ENCODE measurements at places on chromosomes 2 and 18. TPM values are rescaled to one million over a fixed set of nuclear protein-coding genes. Genes with fewer than 3 reads are reported as not detected.
A peak's percentile ranks its signal among the peaks of the same experiment; 100 is the strongest.

- no peak for DNase-seq
Observed at GRCh38 chr18:8288472-8289195, 320.6 kb upstream of the RAB12 start.

DNA sequence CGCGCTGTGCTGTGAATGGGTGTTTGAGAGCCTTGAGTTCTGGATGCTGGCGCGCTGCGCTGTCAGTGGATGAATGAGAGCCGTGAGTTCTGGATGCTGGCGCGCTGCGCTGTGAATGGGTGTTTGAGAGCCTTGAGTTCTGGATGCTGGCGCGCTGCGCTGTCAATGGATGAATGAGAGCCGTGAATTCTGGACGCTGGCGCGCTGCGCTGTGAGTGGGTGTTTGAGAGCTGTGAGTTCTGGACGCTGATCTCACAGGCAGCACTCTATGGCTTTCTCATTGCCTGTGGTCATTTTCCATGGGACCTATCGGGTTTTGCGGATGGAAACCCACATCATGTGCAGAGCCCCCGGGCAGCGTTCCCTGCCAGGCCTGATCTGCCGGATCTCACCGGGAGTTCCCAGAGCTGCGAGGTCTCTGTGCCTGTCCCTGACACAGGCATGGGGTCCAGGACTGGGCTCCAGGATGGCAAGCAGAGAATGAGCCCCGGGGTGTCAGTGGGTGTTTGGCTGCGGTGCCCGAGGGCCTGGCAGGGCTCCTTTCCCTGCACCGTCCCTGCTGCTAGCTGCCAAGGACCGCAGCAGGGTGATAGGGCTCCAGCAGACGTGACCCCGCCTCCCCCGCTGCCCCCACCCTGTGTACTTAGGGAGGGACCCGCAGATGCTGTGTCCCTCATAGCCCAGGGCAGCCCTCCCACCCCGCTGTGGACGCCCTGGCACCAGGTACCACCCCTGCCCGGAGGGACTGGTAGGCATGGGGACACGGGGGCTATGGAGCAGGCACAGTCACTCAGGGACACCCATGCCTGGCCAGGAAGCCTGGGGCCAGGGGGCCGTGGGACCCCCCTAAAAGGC is 9.7 kb downstream of the PDCD1 start:
- no peak for DNase-seq

- no peak for DNase-seq
Observed at GRCh38 chr18:10804126-10804525, 278.3 kb downstream of the NAPG start.

DNA sequence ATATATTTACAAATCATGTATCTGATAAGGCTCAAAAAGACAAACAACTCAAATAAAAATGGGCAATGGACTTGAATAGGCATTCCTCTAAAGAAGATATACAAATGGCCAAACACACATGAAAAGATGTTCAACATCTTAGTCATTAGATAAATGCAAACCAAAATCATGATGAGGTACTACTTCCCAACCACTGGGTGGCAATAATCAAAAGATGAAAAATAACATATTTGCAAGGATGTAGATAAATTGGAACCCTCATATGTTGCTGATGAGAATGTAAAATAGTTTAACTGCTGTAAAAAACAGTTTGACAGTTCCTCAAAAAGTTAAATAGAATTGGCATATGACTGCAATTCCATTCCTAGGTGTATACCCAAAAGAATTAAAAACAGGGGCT is 132.3 kb downstream of the TTC32 start:
- peak; percentile 48 for DNase-seq

GRCh38 chr2:31382452-31383120 is 32.0 kb downstream of the XDH start:
- peak; percentile 68 for DNase-seq

DNA sequence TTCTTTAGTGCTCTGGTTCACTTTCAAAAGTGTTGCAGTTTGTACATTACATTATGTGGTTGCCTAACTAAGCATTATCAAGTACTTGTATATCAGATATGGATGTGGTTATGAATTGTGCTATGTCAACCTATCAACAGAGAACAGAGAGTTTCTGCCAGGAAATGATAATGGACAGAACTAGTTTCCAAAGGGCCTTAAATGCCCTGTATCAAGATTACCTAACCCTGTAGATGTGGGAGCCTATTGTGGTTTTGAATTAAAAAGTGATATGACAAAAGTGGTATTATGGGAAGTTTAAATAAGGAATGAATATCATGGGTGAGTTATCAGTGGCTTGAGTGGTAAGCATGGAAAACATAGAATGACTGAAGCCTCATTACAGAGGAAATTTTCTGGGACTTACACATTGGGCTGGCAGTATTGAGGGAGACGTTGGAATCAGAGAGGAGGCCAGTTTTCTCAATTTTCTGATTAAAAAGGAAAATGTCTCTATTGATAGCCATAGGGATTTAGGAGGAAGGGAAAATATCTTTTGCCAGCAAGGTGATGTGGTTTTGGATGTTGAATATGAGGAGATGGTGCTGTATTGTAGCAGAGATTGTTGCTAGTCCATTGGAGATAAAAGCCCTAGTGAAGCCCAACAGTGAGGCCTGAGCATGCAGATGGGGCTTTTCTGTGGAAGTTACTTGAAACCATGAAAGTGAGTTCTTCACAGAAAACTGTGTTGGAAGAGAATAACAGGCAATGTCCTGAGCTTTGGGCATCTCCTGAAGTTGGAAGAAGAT is 140.7 kb downstream of the TTC27 start:
- no peak for DNase-seq

GRCh38 chr2:236888794-236889780 is 196.6 kb upstream of the COPS8 start:
- no peak for DNase-seq

Gene RGPD3
- 0.20 TPM for total RNA-seq

Gene GRB14
- total RNA-seq: not detected

DNA sequence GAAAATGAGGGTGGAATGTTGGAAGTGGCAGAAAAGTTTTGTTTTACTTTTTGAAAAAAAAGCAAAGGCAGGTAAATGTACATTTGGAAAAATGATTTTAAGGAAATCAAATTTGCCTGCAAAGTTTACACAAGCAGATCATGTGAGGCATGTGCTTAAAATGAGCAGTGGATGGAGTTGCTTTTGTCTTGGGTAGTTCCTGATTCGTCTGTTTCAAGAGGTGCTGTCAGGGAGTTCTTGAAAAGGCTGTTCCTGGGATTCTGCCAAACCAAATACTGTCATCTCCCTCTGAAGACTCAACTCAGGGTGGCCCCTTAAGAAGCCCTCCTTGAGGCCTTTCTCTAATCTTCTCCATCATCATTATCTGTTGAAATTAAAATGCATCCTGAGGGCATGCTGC is 59.0 kb downstream of the TACR1 start:
- peak; percentile 18 for DNase-seq

DNA sequence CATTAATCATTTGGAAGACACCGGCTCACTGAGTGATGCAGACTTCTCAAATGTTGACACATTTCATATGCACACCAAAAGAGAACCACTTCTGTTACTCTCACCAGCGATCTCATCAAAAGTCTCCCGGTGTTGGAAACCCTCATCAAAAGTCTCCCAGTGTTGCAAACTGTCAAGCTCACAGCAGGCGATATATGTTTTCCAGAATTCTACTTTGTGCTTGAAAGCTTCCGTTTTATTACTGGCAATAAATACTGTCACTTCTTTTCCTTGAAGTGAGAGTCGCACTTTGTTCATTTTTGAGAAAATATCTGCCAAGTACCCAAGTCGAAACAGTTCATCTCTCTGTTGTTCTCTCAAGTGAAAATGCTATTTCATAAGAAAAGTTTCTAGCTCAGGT is 20.5 kb downstream of the MLPH start:
- DNase-seq: no peak

Gene SCYGR1
- not detected for total RNA-seq

GRCh38 chr2:163878718-163879117 is 142.9 kb upstream of the FIGN start:
- DNase-seq: peak; percentile 13

DNA sequence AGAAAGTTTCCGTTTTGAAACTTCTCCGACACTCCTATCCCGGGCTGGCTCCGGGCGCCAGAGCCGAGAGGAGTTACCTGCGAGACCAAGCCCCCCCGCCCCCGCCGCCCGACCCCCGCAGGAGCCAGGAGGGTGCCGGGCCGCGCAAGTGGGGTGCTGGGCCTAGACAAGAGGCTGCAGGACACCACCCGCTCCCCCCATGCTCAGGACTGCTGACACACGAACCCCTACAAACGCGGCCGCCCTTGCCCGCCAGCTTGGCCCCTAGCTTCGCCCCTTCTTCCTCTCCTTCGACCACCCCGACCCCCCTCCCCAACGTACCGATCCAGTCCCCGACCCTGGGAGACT is 497 bp downstream of the PLA2R1 start:
- no peak for DNase-seq

- no peak for DNase-seq
Observed at GRCh38 chr2:31223749-31224148, 6.4 kb upstream of the CAPN14 start.

DNA sequence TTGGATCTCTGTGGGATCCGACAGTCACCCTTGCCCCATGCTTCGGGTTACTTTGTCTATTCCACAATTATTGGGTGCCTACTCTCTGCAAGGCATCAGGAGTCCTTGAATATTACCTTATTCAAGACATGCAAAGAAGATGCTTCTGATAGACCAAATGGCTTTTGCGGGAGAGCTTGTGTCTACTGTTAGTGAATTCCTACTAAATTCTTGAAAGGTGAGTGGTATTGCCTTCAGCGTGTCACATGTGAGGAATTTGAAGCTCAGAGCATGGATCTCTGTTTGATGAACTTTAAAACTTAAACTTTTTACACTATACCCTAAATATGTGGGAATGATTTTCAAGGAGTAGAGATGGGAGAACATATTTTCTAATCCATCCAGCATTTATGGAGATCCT is 184.4 kb downstream of the LTBP1 start:
- DNase-seq: peak; percentile 50

Gene GALM
- 47.0 TPM for total RNA-seq

DNA sequence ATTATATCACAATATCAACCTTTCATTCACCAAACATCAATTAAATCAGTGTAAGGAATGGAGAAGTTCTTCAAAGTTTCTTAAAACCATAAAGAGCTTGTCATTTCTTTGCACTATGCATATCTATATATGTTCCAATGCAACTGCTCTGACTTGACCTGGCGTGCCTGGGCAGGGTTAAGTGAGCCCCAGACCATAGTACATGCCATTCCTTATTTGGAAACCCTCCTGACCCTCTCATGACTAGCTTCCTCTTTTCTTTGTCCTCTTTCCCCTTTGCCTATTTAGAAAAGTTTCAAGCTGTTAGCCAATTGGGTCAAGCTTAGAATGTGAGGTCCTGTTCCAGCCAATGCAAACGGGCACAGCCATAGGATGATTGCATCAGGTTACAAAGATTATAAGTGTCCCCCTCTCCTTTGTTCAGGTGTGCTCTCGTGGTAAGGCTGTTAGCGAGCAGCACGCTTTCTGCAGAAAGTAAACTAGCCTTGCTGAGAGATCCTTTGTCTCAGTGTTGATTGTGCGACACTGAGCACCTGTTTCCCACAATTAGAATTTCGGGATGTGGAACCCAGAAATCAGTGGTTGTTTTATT is 78.2 kb upstream of the UXS1 start:
- no peak for DNase-seq

DNA sequence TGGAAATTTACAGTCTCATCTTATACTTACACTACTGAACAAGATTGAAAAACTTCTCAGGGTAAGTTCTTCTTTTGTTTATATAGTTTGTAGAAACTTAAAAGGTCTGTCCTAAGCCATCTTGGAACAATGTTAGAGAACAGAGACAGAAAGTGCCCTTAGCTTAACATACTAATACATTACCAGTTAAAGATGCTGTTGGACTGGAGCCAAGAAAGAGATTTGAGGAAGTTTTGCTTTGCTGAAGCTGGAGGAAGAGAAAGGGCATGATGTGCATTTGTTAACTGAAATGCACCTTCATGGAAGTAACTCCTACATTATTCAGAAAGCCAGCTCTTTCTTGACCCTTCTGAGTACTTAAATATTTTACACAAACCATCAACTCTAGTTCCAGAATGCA is 66.5 kb upstream of the TNFRSF11A start:
- no peak for DNase-seq

GRCh38 chr2:19532547-19533196 is 174.2 kb upstream of the OSR1 start:
- peak; percentile 39 for DNase-seq

Data from RPMI7951 (cell line).